ENCODE measurements at places on chromosomes 16 and 17.
A peak's percentile ranks its signal among the peaks of the same experiment; 100 is the strongest.

GRCh38 chr17:77353684-77354419 lies 213.1 kb downstream of the SEC14L1 start:
- no peak for DNase-seq

DNA sequence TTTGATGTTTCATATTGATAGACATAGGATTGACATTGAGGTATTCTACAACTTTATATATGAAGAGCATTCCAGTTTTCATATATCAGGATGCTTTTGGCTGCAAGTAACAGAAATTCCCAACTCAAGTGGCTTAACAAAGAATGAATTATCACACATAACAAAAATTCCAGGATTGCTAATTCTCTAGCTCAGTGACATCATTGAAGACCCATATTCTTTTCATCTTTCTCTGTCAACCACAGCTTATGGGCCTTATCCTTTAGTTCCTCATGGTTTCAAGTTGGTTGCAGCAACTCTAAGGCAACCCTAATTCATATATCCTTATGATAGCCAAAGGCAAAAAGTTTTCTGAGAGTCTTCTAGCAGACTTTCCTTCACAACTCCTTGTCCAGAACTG lies 91.5 kb upstream of the HAS3 start:
- no peak for DNase-seq

DNA sequence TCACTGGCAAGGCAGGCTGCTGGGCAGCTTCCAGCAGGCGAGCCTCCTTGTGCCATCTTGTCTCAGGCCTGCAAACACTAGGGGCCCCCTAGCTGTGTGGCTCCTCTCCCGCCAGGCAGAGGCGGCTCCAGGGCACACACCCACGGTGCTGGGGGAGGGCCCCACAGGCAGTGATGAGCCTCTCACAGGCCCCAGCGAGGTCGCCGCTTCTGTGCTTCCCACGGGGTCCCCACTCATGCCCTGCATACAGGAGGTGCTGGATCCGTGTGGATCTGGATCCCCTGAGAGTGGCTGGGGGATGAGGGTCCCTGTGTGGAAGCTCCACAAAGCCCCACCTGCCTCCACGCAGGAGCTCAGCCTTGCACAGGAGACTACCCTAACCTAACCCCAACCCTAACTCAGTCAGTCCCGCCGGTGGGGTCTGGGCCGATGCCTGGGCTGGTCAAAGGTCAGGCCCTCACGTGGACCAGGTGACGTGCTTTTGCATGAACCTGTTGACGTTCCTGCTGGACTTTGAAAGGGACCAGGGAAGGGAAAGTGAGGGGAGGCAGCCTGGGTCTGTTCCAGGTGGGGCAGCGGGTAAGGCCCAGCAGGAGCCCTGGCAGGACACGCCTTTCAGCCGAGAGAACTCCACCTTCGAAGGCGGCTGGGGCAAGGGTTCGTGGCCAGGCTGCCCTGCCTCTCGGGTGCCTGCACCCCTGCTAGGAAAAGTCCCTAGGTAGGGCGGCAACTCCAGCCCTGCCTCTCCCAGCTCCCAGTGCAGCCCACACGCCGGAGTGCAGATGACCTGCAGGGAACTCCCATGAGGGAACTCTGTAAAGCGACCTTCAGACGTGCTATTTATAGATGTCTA lies 5.2 kb downstream of the SECTM1 start:
- no peak for DNase-seq

- no peak for DNase-seq
Observed at GRCh38 chr16:70740914-70741782, 55.3 kb upstream of the MTSS2 start.

DNA sequence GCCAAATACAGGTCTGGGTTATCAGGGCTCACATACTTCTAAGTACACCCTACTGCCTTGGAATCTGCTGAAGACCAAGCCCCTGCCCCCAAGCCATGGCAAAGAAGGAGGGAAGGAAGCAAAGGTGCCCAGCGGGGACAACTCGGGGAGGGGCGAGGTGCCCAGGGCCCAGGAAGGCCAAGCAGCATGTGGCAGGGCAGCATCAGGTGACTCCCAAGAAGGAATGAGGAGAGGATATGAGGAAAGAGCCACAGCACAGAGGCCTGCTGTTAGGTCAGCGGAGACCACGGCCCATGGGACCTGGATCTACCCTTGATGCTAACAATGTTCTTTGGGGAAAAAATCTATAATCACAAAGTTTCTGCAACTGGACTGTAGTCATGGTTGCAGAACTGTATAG lies 142.6 kb upstream of the CRHR1 start:
- DNase-seq, result no peak

DNA sequence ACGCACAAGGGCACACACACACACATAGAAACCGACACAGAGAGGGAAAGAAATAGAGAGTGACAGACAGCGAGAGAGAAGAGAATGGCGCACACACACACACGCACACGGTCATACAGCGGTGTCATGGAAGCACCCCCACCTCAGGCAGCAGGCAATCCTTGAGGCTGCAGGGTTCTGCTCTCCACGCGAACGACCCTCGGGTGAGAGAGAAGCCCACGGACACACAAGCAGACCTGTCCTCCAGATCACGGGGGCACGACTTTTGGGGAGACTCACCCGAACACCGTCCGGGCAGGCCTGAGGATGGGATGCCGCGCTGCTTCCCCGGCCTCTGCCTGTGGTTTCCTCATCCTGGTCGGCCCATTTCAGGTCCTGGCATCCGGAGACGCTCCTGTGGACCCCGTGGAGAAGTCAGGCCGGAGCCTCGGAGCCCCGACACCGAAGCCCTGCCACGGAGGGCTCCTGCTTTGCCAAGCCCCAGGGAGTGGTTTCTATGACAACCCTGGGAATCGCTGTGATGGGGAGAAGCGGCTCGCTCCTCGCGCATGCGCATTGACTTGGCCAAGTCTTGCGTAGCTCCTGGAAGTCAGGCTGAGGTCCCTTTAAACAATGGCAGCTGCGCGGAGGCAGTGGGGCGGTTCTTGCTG lies 118.2 kb upstream of the KCNJ18 start:
- no peak for DNase-seq

GRCh38 chr17:66076546-66077190 lies 115.3 kb downstream of the CEP112 start:
- no peak for DNase-seq

GRCh38 chr16:45454-45853 lies 8.0 kb downstream of the POLR3K start:
- no peak for DNase-seq

GRCh38 chr17:57475796-57476195 lies 219.5 kb downstream of the MSI2 start:
- no peak for DNase-seq

- DNase-seq, result no peak
Observed at GRCh38 chr17:56679115-56679776, 85.7 kb downstream of the NOG start.

GRCh38 chr16:66525396-66526180 lies 24.3 kb downstream of the TK2 start:
- no peak for DNase-seq

GRCh38 chr17:41750862-41751261 lies 16.4 kb upstream of the HAP1 start:
- DNase-seq, result no peak

- DNase-seq, result peak; percentile 19
Observed at GRCh38 chr17:3964203-3965117, at the start of gene ATP2A3. Gene ATP2A3, minus strand, starts transcription at chr17:3964437. Its CDS starts 146 bp downstream, at chr17:3964291.

DNA sequence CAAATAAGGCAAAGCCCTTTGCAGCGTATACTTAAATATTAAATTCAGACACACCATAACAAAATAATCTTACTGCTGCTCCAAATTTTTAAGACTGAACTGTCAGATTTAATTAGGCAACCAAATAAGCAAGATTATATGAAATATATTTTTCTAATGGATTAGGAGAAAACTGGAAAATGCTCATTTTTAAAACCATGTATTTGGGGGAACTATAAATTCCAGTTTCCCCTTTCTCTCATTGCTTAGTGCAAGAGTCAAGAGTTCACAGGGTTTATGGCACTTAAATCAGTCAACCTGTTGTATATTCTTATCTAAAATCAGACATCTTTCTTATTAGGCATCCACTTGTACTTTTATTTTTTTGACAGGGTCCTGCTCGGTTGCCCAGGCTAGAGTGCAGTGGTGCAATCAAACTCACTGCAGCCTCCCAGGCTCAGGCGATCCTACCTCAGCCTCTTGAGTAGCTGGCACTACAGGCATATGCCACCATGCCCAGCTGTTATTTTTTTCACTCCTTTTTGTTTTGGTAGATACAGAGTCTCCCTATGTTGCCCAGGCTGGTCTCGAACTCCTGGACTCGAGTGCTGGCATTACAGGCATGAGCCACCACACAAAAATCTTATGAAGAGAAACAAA lies 2.1 kb upstream of the KANSL1 start:
- no peak for DNase-seq

- no peak for DNase-seq
Observed at GRCh38 chr16:4729876-4730275, 4.2 kb downstream of the ANKS3 start.

DNA sequence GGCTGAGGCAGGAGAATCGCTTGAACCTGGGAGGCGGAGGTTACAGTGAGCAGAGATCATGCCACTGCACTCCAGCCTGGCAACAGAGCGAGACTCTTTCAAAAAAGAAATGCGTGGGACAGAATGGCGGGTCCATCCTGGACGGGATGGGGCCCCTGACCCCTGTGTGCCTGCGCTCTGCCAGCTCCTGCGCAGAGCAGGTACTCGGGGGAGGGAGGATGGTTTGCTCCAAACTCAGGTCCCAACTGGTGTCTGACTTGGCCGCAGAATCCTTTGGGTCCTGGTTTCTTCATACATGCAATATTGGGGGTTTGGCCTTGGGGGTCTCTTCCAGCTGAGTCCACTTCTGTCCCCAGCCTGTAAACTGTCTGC lies 10.4 kb downstream of the CHMP6 start:
- no peak for DNase-seq

DNA sequence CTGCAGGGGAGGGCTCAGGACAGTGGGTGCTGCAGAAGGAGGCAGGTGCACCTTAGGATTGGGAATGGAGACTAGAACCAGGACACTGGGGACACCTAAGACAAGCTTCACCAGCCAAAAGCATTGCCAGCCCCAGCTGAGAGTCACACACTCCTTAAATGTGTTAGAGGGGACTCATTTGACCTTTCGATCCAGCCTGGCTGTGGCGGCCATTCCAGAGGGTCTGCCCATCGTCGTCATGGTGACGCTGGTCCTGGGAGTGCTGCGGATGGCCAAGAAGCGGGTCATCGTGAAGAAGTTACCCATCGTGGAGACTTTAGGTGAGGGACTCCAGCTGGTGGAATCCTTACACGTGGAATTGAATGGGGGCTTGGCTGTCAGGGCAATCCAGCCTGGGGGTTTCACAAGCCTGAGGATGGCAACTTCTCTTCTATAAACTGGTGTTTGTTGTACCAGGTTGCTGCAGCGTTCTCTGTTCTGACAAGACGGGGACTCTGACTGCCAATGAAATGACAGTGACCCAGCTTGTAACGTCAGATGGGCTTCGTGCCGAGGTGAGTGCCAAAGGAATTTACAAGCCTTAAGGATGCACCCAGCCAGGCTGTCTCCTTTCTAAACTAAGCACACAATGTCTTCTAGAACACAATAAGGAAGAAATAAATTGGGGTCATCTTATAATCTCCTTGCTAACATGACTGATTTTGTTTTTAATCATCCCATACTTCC lies 65.3 kb downstream of the MEAK7 start:
- no peak for DNase-seq

- DNase-seq, result no peak
Observed at GRCh38 chr16:56506941-56507340, 12.9 kb downstream of the BBS2 start.

DNA sequence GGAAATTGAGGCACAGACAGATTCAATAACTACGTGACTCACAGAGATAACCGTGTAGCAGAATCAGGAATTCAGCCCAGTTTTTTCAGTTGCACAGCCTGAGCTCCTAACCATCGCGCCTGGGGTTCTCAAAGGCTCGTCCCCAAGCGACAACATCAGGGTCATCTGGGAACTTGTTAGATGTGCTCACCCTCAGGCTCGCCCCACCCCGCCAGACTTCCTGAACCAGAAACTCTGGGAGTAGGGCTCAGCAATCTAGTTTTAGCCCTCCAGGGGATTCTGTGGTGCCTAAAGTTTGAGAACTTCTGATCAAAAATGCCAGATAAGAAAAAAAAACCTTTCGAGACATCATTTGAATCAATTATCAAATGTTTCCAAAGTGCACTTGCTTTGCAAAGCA lies 559.8 kb downstream of the WWOX start:
- no peak for DNase-seq

DNA sequence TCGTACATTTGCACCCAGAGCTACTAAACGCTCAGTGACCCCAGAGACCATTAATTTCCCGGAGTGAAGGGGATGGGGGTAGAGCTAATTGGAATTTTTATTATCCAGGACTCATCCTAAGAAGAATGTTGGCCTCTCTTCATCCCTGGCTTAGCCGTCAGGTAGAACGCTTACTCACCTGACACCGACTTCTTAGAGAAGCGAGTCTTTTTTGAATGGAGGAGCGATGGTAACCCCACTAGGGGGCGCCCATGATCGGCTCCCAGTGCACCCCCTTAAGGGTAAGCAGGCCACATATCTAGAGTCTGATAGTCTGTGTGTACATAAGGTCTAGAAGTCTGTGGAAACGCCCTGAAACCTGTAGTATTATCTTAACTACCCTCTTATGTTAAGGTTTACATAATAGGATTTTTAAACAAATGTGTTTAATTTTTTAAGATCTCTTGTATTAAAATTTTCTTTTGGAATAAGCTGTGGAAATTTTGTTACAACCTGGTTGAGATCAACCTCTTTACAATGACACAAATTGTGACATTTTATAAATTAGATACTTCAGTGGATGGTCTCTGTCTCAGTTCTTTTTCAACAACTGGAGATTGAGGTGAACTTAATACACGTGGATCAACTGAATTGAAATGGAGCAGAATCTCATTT lies 229.8 kb downstream of the CPPED1 start:
- DNase-seq, result peak; percentile 27

- DNase-seq, result no peak
Observed at GRCh38 chr16:83928341-83929055, 24.5 kb upstream of the OSGIN1 start.

- no peak for DNase-seq
Observed at GRCh38 chr16:57514791-57515600, 21.4 kb downstream of the CCDC102A start.

DNA sequence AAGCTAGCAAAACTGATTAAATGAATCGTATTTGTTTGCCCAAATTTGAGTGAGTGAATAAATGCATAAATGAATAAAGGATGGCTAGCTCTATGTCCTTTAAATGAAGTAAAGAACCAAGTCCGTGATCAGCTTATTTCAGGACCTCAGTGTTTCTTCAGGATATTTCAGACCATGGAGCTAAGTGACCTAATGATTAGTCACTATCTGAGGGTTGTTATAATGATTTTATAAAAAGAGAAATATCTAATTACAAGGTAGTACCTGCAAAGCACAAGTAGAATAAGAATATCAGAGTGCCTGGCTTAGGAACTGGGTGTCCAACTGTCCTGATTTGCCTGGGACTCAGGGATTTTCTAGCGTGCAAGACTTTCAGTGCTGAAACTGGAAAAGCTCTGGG lies 12.5 kb downstream of the KCNJ2 start:
- no peak for DNase-seq

- DNase-seq, result no peak
Observed at GRCh38 chr16:65745201-65745708, 621.2 kb upstream of the CDH5 start.

- no peak for DNase-seq
Observed at GRCh38 chr17:38672788-38673706, 1.7 kb downstream of the EPOP start.

GRCh38 chr16:51649631-51650030 lies 498.6 kb upstream of the SALL1 start:
- DNase-seq, result no peak

Measured in activated naive CD8-positive, alpha-beta T cell treated with anti-CD3 and anti-CD28 coated beads, Interleukin-2, amount 50 U/mL, for 16 hours (primary cell).